Omental fat pad (tissue), 4 donors: ENCODE measurements at places on chromosomes 16 and 17. TPM values are rescaled to one million over a fixed set of nuclear protein-coding genes. Genes with fewer than 3 reads are reported as not detected.
A peak's percentile ranks its signal among the peaks of the same experiment; 100 is the strongest.

DNA sequence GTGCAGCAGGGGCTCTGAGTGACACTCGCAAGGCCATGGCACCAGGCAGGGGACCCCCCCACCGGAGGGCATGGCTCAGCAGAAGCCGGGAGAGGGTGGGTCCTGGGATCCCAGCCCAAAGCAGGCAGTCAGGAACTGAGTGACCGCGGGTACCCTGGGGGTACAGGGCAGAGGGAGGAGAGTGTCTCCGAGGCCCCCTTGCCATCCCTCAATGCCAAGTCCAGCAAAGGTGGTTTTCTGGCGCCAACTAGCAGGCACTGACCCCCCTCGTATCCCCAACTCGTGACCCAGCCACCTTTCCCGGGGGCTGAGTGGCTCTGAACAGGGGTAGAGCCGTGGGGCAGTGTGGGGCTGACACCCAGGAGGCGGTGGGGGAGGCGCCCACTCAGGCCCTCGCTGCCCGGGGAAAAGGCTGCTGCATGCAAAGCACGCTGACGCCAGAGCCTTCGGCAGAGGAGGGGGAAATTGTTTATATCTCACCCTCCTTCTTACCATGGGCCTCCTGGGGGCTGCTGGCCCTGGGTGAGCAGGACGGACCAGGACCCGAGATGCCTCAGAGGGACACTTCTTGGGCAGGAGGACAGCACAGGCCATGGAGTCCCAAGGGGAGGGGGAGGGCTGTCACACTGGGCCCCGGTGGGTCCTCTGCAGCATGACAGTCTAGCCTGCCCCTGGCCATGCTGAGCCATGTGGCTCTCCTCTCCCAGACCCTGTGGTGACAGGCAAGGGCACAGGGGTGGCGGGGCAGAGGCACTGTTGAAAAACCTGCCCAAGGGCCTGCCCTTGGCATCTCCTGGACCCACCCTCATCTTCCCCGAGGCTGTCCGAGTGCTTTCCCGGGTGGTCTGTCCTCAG lies 14.6 kb upstream of the ENPP7 start:
- no peak for DNase-seq

DNA sequence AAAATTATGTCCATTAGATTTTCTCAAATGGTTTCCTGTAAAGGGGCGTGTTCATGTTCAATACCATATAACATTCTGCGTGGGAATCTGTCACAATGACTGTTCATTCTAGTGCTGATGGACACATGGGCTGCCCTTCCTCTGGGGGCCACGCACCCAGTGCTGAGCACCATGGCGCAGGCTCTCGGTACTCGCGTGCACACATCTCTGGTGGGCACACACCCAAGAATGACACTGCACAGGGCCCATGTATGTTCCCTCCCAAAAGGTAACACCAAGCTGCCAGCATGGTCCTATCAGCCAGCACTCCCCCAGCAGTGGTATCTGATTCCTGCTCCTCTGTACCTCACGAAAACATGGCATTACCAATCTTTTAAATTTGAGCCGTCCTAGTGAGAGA lies 13.7 kb downstream of the B9D1 start:
- no peak for DNase-seq

Gene ZNF598
- 49.0 TPM for total RNA-seq

GRCh38 chr17:13031718-13032350 lies 14.0 kb upstream of the ELAC2 start:
- peak; percentile 41 for DNase-seq
